ENCODE measurements at places on chromosomes 12 and 14.

DNA sequence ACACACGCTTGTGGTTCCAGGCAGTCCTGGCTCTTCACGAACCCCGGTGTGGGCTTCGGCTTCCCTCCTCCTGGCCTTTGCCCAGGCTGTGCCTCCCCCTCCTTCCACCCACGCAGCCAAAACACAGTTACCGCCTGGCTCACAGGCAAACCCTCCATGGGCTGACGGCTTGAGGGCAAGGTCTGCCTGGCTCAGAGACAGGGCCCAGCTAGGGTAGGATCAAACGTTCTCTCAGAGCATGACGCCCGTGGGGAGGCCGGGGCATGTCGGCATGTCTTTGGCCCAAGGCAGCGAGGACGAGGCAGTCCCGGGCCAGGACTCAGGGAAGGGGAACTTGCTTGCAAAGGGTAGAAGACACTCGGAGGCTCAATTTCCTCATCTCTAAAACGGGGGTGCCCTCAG lies 2.1 kb downstream of the SLC25A47 start:
- no peak for DNase-seq

- no peak for DNase-seq
Observed at GRCh38 chr12:114683709-114684097, 272 bp downstream of the TBX3 start.

- DNase-seq, result no peak
Observed at GRCh38 chr12:50276912-50277671, 6.2 kb downstream of the LIMA1 start.

GRCh38 chr12:111405859-111406473 lies at the start of gene SH2B3:
Gene SH2B3 (plus strand): TSS chr12:111405923. CDS start chr12:111418146, 12,223 bp downstream.
- peak; percentile 79 for DNase-seq

DNA sequence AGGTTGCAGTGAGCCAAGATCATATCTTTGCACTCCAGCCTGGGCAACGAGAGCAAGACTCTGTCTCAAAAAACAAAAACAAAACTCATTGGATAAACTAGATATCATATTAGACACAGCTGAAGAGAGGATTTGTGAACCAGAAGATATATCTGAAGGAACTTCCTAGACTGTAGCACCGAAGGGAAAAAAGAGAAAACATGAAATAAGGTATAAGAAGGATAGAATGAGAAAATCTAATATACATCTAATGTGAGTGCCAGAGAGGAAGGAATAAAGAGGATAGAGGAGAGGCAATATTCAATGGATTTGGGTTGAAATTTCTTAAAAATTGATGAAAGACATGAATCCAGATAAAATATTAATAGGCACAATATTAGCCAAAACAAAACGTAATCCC lies 22.5 kb downstream of the TMPRSS12 start:
- DNase-seq, result no peak

DNA sequence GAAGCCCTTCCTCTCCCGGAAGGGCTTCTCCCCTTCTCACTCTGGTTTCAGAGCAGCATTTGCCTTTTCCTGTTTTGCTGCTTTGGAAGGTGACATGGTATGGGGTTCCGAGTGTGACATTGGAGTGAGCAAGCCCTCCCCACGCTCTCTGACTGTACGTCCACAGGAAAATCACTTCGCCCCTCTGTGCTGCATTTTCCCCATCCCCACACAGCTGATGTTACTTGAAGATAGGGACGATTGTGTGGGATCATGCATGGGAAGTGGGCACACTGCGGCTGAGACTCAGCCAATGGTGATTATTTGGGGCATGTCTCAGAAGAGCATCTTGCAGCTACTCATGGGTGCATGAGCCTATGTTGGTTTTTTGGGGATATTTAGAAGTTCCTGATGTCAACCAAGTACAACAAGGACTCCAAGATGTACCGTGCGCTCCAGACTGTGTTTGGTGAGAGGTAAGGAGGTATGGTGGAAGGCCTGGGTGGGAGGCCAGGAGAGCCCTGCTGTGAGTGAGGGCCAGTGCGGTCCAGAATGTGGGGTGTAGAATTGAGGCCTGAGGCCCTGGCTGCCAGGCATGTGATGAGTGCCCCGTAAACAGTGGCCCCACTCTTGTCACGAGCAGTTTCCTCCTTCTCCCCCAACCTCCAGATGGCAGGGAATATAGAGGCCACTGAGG lies 15.1 kb downstream of the CYP46A1 start:
- DNase-seq, result no peak

GRCh38 chr12:69062621-69063237 lies 129.8 kb upstream of the CPM start:
- no peak for DNase-seq

DNA sequence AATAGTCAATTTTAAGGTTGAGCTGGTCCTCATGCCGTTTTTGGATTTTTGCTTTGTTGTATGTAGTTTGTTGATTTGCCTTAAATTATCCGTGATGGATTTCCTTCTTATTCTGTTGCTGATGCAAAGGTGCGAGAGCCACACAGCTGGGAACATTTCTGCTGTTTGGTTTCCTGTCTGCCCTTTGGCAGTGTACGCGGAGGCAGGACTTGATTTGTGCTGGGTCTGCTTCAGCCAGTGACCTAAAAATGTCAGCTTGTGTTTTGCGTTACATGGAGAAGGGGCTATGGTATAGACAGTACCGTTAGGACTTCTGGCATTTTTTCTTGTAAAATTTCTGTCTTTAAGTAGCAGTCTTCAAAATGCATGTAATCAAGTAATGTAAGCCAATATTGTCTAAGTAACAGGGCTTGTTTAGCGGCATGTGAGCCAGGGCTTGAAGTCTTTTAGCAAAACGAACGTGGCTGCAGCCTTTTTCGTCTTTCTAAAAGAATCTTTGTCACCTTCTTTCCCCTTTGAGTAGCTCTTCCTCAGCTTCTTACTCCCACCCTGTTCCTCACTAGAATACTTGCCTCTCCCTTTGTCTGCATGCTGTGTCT lies 18.2 kb upstream of the RD3L start:
- no peak for DNase-seq

GRCh38 chr14:38405851-38406635 lies 150.2 kb upstream of the CLEC14A start:
- DNase-seq, result no peak

GRCh38 chr14:95493503-95493902 lies 22.9 kb downstream of the SYNE3 start:
- DNase-seq, result no peak

GRCh38 chr12:6393109-6393508 lies 9.1 kb downstream of the LTBR start:
- DNase-seq, result no peak

- DNase-seq, result no peak
Observed at GRCh38 chr12:13443498-13443897, 247.0 kb downstream of the EMP1 start.

GRCh38 chr12:132711080-132711843 lies 620 bp downstream of the PGAM5 start:
- DNase-seq, result no peak

GRCh38 chr14:88998027-88998426 lies 173.6 kb downstream of the TTC8 start:
- DNase-seq, result no peak

Data from activated gamma-delta T cell treated with Interleukin-2 at 50 U/mL for 16 hours (primary cell).